Fibroblast of lung (primary cell): ENCODE measurements at places on chromosomes 3 and 15. TPM values are rescaled to one million over a fixed set of nuclear protein-coding genes. Genes with fewer than 3 reads are reported as not detected.

Gene PIF1
- 5.1 and 5.2 TPM in 2 replicates for polyA plus RNA-seq

Gene RLBP1
- not detected in 2 replicates for polyA plus RNA-seq

Gene TM6SF1
- polyA plus RNA-seq = 3.2 and 3.9 TPM in 2 replicates

- DNase-seq = no peak
Observed at GRCh38 chr3:184506561-184506991, 55.0 kb upstream of the EPHB3 start.

- peak; percentile 9 for DNase-seq
Observed at GRCh38 chr3:104717828-104718196, 648.9 kb upstream of the ALCAM start.

- DNase-seq = no peak
Observed at GRCh38 chr3:64299206-64299605, 73.9 kb upstream of the PRICKLE2 start.

DNA sequence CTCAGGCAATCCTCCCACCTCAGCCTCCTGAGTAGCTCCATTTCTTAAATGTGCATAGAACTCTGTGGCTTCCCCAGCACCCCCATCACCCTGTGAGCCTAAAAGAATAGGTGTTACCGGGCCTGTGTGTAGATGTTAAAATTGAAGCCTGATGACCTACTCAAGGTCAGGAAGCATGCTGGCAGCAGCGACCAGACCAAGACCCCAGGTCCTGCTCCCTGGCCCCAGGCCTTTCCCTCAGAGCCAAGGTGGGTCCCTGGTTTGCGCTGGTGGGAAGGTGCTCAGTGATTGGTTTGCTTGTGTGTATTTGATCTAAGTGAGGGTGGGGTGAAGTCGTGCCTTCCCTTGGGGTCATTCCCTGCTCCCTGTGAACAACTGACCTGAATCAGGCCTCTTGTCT lies 18.4 kb upstream of the CRABP1 start:
- no peak for DNase-seq

- DNase-seq = no peak
Observed at GRCh38 chr3:144200466-144200865, 228.8 kb downstream of the DIPK2A start.

DNA sequence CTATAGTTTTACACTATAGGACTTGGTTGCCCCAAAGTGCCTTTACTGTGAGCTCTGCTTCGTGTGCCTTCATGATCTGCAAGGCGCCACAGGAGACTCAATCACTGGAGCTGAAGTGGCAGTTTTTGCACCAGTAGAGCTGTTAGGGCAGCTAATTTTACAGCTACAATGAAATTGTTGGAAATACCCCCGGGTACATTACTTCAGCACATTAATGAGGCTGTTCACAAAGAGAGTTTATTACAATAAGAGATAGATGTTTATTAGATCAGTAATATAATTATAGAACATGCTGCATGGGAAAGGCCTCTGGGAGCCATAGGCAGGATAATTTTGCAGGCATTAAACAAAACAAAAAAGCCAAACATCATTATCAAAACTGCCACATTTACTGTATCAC lies 231.1 kb downstream of the CTNNB1 start:
- DNase-seq = no peak
